Epithelial cell of umbilical artery (primary cell): ENCODE measurements at places on chromosomes 5 and 9. TPM values are rescaled to one million over a fixed set of nuclear protein-coding genes. Genes with fewer than 3 reads are reported as not detected.

GLRA1 gene
- total RNA-seq, result not detected in 2 replicates

RASA1 gene
- total RNA-seq, result 31.2 and 32.8 TPM in 2 replicates

TLX3 gene
- total RNA-seq, result not detected in 2 replicates

AQP7 gene
- not detected in 2 replicates for total RNA-seq

PCDHA3 gene
- under 0.01 and 0.32 TPM in 2 replicates for total RNA-seq

SYK gene
- total RNA-seq, result not detected in 2 replicates

ZNF462 gene
- under 0.01 and 0.46 TPM in 2 replicates for total RNA-seq

RGS3 gene
- total RNA-seq, result 321 and 369 TPM in 2 replicates

DAPK1 gene
- total RNA-seq, result 29.2 and 44.4 TPM in 2 replicates

ADAMTS19 gene
- not detected in 2 replicates for total RNA-seq
